ENCODE measurements at places on chromosomes 4 and X. TPM values are rescaled to one million over a fixed set of nuclear protein-coding genes. Genes with fewer than 3 reads are reported as not detected.

MAGEB16 gene
- total RNA-seq = not detected

TCP11X2 gene
- not detected for total RNA-seq

TEX13C gene
- total RNA-seq = not detected

GAGE2A gene
- not detected for total RNA-seq
